ENCODE measurements at places on chromosomes 4 and X.
A peak's percentile ranks its signal among the peaks of the same experiment; 100 is the strongest.

DNA sequence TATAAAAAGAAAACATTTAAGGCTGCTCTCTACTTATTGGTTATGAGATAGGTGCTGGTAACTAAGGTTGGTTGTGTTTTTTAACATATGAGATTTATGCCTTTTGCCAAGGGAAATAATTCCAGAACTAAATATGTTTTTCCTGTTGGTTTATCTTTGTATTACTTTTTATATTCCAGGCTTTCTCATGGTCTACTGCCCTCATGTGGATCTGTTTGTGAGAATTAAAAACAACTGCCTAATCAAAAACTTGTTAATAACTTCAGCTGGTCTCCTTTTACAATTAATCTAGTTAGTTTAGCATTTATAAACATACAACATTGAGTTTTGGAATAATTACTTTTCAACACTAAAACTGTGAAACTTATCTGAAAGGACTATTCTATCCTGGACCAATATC lies 1208.3 kb downstream of the ADGRL3 start:
- DNase-seq = no peak

DNA sequence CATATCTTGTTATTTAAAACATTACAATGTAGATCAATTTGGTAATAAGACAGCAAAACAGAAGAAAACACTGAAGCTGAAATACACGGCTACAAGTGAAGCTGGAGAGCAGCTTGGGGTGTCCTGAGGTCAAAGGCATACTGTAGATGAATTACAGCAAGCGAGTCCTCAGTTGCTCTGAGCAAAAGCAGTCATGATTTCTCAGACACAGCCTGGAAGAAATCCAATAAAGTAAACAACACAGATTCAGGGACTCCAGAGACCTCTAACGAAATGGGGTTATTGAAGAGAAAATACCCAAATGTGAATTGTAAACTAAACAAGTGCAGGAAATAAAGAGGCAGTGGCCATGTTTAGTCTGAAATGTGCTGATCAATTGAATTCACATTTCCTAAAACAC lies 324.4 kb downstream of the CAMK2D start:
- DNase-seq = no peak

DNA sequence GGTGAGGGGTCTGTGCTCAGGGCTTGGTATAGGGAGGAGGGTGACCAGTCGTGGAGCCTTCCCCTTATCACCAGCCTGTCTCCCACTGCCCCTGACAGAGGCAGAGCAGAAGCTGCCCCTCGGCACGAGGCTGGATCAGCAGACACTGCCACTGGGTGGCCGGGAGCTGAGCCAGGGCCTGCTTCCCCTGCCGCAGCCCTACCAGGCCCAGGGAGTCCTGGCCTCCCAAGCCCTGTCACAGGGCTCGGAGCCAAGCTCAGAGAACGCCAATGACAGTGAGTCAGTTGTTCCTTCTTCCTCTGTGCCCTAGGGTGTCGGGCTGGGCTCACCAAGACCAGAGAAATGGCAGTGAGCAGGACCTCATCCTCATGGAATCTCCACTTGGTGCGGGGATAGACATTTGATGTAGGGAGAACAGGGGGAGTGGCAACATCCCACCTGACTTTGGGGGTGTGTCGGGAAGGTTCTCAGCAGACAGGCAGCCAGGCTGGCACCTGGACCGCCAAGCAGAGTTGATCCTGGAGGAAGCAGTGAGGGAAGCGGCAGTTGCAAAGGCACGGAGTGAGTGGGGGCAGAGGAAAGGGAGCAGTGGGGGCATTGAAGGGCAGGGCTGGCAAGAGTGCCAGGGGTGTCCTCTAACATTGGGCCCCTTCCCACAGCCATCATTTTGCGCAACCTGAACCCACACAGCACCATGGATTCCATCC lies 14.3 kb upstream of the UBA1 start:
- DNase-seq = no peak

- DNase-seq = no peak
Observed at GRCh38 chr4:104758574-104758973, 263.9 kb upstream of the CXXC4 start.

GRCh38 chr4:38591617-38592337 lies 72.2 kb upstream of the KLF3 start:
- no peak for DNase-seq

DNA sequence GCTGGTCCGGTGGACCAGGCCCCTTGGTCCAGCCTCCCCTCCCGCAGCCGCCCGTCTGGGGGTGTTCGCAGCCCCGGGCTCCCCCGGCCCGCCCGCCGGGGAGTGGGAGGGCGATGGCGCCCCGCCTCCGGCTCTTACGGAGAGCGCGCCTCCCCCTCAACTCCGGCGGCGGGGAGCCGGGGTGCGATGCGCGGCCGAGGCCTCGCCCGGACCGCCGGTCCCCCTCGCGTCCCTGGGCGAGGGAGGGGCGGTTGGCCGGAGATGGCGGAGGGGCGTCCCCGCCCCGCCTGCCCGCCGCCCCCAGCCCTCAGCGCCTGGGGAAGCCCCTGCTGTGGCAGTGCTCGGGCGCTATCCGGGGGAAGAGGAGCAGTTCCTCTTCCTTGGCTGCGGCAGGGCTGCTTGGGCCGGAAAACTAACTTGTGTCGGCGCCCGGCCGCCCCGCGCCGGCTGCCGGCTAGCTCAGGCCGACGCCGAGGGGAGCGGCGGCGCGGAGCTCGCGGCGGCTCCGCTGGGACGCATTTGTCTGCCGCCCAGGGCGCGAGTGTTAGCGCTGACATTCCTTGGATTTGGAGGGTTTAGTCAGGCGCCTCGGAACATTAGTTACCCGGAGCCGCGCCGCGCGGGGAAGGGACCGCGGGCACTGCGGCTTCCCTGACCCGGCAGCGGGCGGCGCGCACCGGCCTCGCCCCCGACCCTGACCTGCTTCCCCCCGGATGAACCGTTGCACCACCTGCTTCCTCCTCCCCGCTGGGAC lies 994 bp downstream of the GALNT7 start:
- peak; percentile 87 for DNase-seq

Measured in OCI-LY7 (cell line).